IMR-90 (cell line): ENCODE measurements at places on chromosomes 11 and 22. TPM values are rescaled to one million over a fixed set of nuclear protein-coding genes. Genes with fewer than 3 reads are reported as not detected.
A peak's percentile ranks its signal among the peaks of the same experiment; 100 is the strongest.

Gene NOX4
- total RNA-seq = 10.8 and 11.7 TPM in 2 replicates

Gene POU2AF3
- not detected in 2 replicates for total RNA-seq

Gene OR6A2
- 0.56 and 0.72 TPM in 2 replicates for total RNA-seq

Gene TANGO2
- total RNA-seq = 60.5 and 75.1 TPM in 2 replicates

Gene LARGE2
- total RNA-seq = not detected in 2 replicates

Gene PDGFB
- total RNA-seq = not detected in 2 replicates

Gene TMEM9B
- total RNA-seq = 25.6 and 40.0 TPM in 2 replicates

Gene SCGB1D2
- not detected in 2 replicates for total RNA-seq

Gene MUC2
- not detected in 2 replicates for total RNA-seq

- no peak overlapping the region for H3K4me3 ChIP-seq
- H3K36me3 ChIP-seq = peaks cover 2% of the 10 kb centered on the region; the same call in 1 of the 2 replicates
- peak; percentile 94 for DNase-seq
Measured at GRCh38 chr11:122344215-122344614, 228.2 kb upstream of the BLID start.

- no peaks in the 10 kb centered on the region for H3K36me3 ChIP-seq
- DNase-seq = no peak
- H3K27me3 ChIP-seq = no peaks in the 10 kb centered on the region
- peak overlapping the region; percentile 15; the same call in 1 of the 2 replicates for H3K27ac ChIP-seq
Measured at GRCh38 chr11:27471589-27472397, 797 bp downstream of the LGR4 start.

DNA sequence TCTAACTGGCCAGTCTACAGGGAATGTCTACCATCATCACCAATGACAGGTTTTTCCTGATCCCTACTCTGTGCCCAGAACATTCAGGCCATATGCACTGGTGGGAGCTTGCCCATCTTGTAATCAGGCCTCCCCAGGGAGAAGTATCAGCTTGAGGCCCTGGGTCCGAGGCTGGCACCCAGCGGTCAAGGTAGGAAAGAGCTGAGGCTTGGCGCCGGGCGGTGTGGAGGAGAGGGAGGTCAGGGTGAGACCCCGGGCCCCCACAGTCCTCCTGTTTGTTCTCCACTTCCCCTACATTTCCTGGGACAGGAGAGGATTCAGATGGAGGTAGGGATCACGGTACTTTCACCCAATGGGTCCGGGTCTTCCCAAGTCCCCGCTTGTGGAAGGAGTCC, 15.5 kb downstream of the TSKU start:
- no peak overlapping the region for H3K4me3 ChIP-seq
- H3K4me1 ChIP-seq = peaks cover 25% of the 10 kb centered on the region
- peaks cover 25% of the 10 kb centered on the region for H3K36me3 ChIP-seq
- H3K27ac ChIP-seq = no peak overlapping the region
- no peaks in the 10 kb centered on the region for H3K27me3 ChIP-seq
- no peak for DNase-seq

- H3K4me1 ChIP-seq = no peaks in the 10 kb centered on the region
- no peak overlapping the region for H3K27ac ChIP-seq
- H3K4me3 ChIP-seq = no peak overlapping the region
- H3K36me3 ChIP-seq = no peaks in the 10 kb centered on the region
- H3K27me3 ChIP-seq = peaks cover 2% of the 10 kb centered on the region; the same call in 1 of the 2 replicates
- DNase-seq = no peak
Measured at GRCh38 chr11:131544591-131544990, 174.2 kb downstream of the NTM start.

- no peaks in the 10 kb centered on the region for H3K27me3 ChIP-seq
- H3K4me1 ChIP-seq = peaks cover 17% of the 10 kb centered on the region
- no peak for DNase-seq
Measured at GRCh38 chr11:3148255-3148989, 16.7 kb downstream of the OSBPL5 start.

DNA sequence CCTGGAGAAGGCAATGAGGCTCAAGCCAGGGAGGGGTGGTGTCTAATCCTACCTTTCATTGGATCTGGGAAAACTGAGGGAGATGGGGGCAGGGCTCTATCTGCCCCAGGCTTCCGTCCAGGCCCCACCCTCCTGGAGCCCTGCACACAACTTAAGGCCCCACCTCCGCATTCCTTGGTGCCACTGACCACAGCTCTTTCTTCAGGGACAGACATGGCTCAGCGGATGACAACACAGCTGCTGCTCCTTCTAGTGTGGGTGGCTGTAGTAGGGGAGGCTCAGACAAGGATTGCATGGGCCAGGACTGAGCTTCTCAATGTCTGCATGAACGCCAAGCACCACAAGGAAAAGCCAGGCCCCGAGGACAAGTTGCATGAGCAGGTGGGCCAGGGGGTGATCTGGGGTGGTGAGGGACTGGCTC, at the start of gene FOLR1:
TSS of gene FOLR1 (plus strand) at position 180 of the 421 bp plus-strand sequence. CDS start at position 214, 34 bp downstream.
- no peak within 1 kb of the TSS for H3K27ac ChIP-seq
- H3K27me3 ChIP-seq = peaks cover 12% of the 10 kb centered on the region; the same call in 1 of the 2 replicates
- no peak within 1 kb of the TSS for H3K4me3 ChIP-seq
- H3K4me1 ChIP-seq = no peaks in the 10 kb centered on the region
- H3K36me3 ChIP-seq = no peaks in the 10 kb centered on the region

DNA sequence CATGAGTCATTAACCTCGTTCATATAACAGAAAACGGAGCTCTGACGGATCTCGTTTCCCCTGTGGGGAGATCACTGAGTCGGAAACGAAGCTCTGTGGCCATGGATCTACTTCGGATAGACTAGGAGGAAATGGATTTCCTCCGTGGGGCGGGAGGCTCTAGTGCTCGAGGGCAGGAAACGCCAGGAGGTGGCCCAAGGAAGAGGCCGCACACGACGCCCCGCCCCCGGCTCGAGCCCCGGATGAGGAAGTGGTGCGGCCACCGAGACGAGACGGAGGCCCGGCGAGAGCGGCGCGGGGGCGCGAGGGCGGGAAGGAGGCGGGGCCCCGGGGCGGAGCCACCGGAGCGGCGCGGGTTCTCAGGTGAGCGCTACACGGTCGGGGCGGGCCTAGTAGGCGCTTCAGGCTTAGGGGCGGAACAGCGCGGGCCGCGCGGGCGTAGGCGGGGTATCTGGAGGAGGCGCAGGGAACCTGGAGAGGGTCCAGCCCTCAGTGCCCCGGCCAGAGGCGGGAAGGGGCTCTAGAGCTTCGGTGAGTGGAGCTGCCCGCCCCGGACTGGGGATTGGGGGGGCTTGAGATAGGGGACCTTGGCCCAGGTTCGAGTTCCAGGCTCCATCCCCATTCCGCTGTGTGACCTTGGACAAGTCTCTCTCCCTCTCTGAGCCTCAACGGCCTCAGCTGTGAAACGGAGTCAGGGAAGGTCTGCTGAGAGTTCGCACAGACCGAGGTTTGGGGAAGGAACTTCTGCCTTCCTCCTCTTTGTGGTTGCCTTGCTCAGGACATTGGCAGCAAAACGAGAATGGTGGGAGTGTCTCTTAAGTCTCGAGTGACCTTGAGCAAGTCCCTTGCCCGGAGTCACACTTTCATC, at the start of gene DEPDC5:
TSS of gene DEPDC5 (plus strand) at position 386 of the 868 bp plus-strand sequence. CDS start 903 bp downstream, outside the sequence.
- DNase-seq = peak; percentile 86
- peak within 1 kb of the TSS; percentile 67 for H3K4me3 ChIP-seq
- peaks cover 6% of the 10 kb centered on the region for H3K36me3 ChIP-seq

DNA sequence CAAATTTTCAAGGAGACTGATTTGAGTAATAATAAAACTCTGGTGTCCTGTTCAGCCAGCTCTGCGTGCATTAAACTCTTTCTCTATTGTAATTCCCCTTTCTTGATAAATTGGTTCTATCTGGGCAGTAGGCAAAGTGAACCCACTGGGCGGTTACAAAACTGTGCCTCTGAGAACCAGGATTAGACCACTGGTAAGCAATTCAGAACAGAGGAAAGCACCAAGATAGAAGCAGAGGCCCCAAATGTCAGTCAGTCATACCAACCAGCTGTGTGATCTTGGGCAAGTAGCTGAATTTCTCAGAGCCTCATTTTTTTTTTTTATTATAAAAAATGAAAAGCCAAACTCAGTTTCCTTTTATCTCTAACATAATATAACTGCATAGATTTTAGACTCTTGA, 54.9 kb downstream of the TRIM44 start:
- H3K27ac ChIP-seq = no peak overlapping the region
- H3K27me3 ChIP-seq = no peaks in the 10 kb centered on the region
- H3K4me1 ChIP-seq = no peaks in the 10 kb centered on the region
- H3K36me3 ChIP-seq = no peaks in the 10 kb centered on the region
- no peak for DNase-seq

DNA sequence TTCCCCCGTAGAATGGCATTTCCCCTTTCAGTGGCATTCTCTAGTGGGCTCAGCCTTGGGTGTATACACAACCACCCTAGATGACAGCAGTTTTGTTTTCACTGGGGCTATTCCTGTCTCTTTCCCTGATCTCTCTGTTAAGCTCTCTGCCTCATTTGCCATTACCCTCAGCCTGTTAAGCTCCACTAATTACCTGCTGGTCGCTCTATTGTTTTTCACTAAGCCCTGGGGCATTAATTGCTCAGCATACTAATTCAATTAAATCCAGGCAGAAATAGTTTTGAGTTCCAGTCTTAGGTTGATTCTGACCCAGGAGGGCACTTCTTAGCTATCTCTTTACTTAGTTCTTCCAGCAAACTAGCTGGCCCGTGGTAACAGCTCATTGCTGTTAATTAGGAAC, 80.0 kb downstream of the BRD1 start:
- H3K36me3 ChIP-seq = no peaks in the 10 kb centered on the region
- H3K4me3 ChIP-seq = no peak overlapping the region
- H3K27me3 ChIP-seq = peaks cover 5% of the 10 kb centered on the region; the same call in 1 of the 2 replicates
- no peak overlapping the region for H3K27ac ChIP-seq
- DNase-seq = no peak

DNA sequence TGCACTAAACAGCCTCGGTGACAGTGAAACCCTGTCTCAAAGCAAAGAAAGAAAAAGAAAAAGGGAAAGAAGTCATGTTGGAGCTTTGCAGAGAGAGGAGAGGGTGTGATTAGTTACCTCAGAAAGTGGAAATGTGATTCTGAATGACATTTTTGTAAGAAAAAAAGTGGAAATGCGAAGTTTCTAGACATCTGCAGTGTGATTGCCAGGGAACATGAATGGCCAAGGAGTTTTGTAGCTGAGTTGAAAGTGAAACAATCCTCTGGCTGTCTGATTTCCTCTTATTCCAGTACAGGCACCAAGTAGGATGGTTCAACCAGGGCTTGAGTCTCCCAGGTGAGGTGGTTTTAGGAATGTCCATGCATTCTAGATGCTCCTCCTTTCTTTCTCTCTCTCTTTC, 17.8 kb upstream of the SYVN1 start:
- H3K36me3 ChIP-seq = no peaks in the 10 kb centered on the region
- peaks cover 2% of the 10 kb centered on the region for H3K4me1 ChIP-seq
- H3K4me3 ChIP-seq = no peak overlapping the region
- H3K27ac ChIP-seq = no peak overlapping the region
- H3K27me3 ChIP-seq = no peaks in the 10 kb centered on the region

DNA sequence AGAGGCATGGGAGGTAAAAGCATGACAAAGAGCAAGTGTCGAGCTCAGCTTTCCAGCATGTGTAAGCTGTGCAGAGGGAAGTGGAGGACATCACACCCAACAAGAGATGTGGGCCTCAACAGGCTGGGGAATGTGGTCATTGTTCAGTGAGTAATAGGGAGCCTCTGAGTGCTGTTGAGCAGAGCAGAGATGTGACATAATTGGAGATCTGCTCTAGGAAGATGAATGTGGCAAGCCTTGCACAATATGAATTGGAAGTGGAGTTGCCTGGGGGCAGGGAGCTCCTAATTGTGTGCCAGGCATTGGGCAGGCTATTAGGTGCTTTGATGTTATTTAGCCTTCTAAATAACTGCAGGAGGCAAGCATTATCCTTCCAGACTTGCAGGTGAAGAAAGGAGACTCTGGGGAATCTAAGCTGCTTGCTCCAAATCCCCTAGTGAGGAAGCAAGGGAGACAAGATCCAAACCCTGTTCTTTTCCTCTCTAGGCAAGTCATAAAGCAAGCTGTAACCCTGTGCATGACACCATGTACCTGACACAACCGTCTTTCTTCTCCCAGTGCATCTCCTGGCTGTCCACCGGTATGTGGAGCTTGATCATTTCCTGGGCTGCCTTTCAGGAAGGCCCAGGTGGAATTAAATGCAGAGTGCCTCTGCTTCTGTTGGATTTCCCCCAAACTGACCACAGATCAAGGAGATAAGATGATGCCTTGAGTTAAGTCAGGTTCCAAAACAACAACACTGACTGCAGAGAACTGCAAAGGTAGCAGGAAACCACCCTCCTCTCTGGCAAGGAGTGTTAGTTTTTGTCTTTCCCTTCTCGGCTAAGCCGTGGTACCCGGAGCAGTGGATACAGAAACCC, 221.4 kb downstream of the TENM4 start:
- no peak overlapping the region for H3K4me3 ChIP-seq
- DNase-seq = no peak
- H3K27ac ChIP-seq = no peak overlapping the region

- H3K27ac ChIP-seq = no peak overlapping the region
- H3K36me3 ChIP-seq = no peaks in the 10 kb centered on the region
- no peaks in the 10 kb centered on the region for H3K4me1 ChIP-seq
- DNase-seq = no peak
- no peak overlapping the region for H3K4me3 ChIP-seq
Measured at GRCh38 chr22:27391092-27391770, 410.3 kb downstream of the MN1 start.

DNA sequence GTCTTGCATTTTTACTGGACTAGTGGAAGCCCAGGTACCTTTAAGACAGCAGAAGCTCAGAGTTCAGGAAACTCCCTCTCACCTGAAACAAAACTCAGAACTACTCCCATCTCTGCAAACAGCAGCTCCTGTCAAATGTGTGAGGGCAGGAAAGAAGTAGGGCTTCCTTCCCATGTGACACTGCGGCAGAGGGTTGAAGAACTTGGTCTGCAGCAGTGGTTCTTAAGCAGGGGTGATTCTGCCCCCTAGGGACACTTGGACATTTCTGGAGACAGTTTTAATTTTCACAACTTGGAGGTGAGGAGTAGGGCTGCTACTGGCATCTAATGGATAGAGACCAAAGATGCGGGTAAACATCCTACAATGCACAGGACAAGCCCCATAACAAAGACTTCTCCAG, 63.4 kb downstream of the RCN1 start:
- no peaks in the 10 kb centered on the region for H3K4me1 ChIP-seq
- no peak overlapping the region for H3K27ac ChIP-seq
- no peaks in the 10 kb centered on the region for H3K36me3 ChIP-seq
- H3K27me3 ChIP-seq = peaks cover 44% of the 10 kb centered on the region
- no peak overlapping the region for H3K4me3 ChIP-seq

GRCh38 chr11:16081382-16082094, 274.8 kb downstream of the SOX6 start:
- H3K27me3 ChIP-seq = no peaks in the 10 kb centered on the region
- H3K27ac ChIP-seq = no peak overlapping the region
- no peak overlapping the region for H3K4me3 ChIP-seq
- no peak for DNase-seq
- no peaks in the 10 kb centered on the region for H3K4me1 ChIP-seq

GRCh38 chr22:50307890-50308596, 597 bp upstream of the PLXNB2 start:
- DNase-seq = no peak
- H3K4me3 ChIP-seq = no peak overlapping the region
- H3K27me3 ChIP-seq = no peaks in the 10 kb centered on the region
- peak overlapping the region; percentile 67 for H3K27ac ChIP-seq
- H3K4me1 ChIP-seq = peaks cover 38% of the 10 kb centered on the region

- H3K27ac ChIP-seq = no peak overlapping the region
- peaks cover 2% of the 10 kb centered on the region; the same call in 1 of the 2 replicates for H3K36me3 ChIP-seq
- H3K4me1 ChIP-seq = peaks cover 8% of the 10 kb centered on the region; the same call in 1 of the 2 replicates
- H3K27me3 ChIP-seq = no peaks in the 10 kb centered on the region
- no peak overlapping the region for H3K4me3 ChIP-seq
Measured at GRCh38 chr22:39364714-39365491, 15.1 kb downstream of the SYNGR1 start.
